ENCODE measurements at places on chromosomes 1 and 21.

- no peak for DNase-seq
These were observed 483.7 kb downstream of the CAMTA1 start for GRCh38 chr1:7268983-7269382.

GRCh38 chr1:206049293-206049692 is 3.7 kb upstream of the RHEX start:
- DNase-seq: peak; percentile 53

DNA sequence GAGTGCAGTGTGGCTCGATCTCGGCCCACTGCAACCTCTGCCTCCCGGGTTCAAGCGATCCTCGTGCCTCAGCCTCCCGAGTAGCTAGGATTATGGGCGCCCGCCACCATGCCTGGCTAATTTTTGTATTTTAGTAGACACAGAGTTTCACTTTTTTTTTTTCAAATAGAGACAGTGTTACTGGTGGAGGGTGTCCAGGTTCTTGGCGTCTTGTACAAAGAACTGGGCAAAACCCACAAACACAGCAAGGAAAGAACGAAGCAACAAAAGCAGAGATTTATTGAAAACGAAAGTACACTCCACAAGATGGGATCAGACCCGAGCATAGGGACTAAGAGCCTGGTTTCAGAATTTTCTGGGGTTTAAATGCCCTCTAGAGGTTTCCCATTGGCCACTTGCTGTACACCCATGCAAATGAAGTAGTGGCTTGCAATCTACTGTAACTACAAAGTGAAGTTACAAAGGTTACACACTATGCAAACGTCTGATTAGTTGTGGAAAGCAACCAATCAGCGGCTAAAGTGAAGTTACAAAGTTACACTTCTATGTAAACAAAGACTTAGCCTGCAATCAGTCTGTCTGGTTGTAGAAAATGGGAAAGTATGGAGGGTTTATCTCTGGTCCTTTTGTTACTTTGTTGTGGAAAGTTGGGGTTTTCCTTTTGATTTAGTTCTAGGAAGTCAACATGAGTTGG is 199.1 kb downstream of the DYRK1A start:
- DNase-seq: no peak

DNA sequence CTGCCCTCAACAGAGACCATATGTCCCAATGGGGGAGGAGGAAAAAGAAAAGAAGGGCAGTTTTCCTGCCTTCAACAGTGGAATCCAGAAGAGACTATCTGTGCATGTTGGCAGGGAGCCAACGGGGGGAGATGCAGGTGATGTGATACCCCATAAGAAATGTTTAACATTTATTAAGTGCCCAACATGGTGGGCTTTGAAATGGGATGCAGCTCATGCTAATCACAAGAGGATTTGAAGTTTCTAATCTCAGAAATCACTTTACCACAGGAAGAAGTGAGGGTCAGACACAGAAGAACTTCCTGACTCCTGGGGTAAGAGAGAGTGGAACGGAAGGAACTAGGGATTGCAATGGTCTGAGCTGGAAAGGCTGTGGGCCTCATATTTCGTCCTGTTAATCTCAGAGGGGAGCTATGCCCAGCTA is 16.2 kb downstream of the CSRP1 start:
- no peak for DNase-seq

GRCh38 chr21:31993826-31994825 is 121.3 kb downstream of the HUNK start:
- no peak for DNase-seq

- DNase-seq: no peak
These were observed 822.8 kb downstream of the BRINP3 start for GRCh38 chr1:189654906-189655305.

GRCh38 chr1:171460018-171460620 is 25.2 kb upstream of the PRRC2C start:
- no peak for DNase-seq

DNA sequence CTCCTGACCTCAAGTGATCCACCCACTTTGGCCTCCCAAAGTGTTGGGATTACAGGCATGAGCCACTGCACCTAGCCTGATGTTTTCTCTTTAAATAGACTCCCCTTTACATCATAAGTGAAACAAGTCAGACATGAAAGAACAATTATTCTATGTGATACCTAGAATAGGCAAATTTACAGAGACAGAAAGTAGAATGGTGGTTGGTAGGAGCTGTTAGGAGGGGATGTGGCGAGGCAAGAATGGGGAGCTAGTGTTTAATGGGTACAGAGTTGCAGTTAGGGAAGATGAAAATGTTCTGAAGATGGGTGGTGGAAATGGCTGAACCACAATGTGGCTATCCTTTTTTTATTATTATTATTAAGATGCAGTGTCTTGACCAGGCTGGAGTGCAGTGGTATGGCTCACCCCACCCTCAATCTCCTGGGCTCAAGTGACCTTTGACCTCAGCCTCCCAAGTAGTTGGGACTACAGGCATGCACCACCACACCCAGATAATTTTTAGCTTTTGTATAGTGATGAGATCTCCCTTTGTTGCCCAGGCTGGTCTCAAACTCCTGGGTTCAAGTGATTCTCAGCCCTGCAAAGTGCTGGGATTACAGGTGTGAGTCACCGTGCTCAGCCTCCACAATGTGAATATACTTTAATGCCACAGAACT is 28.4 kb downstream of the ELF3 start:
- DNase-seq: no peak

DNA sequence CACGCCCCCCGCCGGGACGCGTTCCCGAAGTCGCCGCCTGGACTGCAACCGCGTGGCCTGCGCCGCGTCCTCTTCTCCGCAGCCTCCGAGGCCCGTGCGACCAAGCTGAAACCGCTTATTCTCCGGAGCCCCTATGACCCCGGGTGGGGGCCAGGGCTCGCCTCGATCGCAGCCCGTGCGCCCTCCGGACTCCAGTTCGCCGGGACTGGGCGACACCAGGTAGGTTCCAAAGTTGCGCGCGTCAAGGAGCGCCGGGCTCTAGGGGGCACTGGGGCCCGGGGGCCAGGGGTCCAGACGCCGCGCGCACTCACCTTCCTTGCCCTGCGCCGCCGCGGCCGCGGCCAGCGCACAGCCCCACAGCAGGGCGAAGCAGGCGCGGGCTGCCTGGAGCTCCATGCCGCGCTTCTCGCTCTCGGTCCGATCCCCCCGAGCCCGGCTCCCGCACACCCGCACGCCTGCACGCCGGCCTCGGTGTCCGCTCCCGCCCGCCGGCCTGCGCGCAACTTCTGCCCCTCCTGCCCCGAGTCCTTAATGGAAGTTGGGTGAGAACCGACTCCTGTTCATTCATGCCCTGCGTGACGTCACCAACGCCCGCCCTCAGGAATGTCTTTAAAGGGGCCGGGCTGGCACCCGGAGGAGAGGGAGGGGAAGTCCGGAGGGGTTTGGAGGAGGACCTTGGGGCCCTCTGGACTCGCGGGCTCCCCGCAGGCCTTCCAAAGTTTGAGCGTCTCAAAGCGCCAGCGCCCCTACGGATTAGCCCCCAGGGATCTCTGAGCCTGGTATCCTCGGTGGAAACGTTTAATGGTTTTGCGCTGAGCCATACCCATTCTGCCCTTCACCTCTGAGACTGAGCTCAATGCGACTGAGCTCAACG is at the start of gene EPHA2:
Gene EPHA2 (minus strand): TSS at position 533 of the 874 bp plus-strand sequence. CDS start 137 bp downstream, at position 396.
- DNase-seq: no peak

DNA sequence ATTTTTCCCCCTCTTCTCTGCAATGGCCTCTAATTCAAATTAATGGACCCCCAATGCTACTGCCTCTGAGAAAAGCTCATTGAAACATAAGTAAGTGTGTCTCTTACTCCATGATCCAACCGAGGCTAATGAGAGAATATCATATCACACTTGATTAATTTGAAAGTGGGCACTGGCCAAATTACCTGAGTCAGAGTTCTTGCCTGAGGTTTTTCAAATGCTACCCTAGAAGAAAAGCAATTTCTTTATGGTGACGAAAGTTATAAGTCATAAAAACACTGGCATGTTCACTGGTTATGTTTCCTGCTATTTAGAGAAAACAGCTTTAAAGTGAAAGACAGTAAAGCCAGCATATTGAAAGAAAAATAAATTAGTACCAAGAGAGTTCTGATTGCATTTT is 368.8 kb upstream of the TMPRSS15 start:
- no peak for DNase-seq

- no peak for DNase-seq
These were observed 32.5 kb upstream of the LMO4 start for GRCh38 chr1:87296206-87296605.

GRCh38 chr1:87495147-87495546 is 166.5 kb downstream of the LMO4 start:
- DNase-seq: no peak

- no peak for DNase-seq
These were observed 5.4 kb downstream of the FOXO6 start for GRCh38 chr1:41366455-41367287.

DNA sequence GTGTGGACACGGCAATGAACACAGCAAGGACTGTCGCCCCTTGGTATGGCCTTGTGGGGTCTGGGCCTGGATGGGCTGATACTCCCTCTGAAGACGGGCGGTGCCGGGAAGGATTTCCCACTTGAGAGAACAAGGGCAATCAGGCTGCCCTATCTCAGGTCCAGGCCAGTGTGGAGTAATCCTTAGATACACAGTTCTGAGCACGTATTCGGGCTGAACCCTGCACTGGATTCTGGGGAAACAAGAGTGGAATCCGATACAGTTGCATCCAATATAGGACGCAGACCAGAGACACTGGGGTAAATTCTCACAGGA is 177.7 kb downstream of the TRABD2B start:
- no peak for DNase-seq

DNA sequence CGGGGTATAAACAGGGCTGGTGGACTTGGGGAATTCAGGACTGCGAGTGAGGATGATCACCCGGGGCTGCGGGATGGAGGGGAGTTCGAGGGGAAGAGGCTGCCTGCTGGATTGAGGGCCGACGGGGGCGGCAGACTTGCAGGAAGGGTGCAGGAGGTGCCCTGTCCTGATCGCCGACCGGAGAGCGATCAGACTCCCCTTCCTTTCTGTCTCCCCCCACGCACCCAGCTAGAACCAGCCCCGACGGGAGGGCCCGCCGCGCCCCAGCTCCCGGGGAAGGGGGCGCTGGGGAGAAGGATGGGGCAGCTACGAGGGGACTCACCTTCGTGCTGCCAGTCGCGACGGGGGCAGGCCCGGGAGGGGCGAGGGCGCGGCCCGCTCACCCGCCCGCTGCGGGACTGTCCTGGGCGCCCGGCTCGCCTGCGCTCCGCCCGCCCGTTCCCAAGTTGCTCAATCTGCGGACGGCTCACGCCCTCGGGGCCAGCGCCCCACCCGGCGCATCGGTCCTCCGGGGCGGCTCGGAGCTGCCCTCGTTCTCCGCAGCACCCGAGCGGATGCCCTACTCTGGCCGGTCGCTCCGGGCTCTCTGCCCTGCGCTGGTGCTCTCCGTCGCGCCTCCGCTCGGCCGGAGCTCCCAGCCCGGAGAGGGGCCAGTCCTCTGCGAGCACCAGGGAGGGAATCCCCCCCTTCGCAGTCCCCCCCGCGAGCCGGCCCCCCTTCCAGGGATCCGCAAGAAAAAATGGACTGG is at the start of gene RSPO1:
Gene RSPO1 (minus strand): TSS at position 649 of the 748 bp plus-strand sequence. CDS start 5,231 bp downstream, outside the sequence.
- no peak for DNase-seq

DNA sequence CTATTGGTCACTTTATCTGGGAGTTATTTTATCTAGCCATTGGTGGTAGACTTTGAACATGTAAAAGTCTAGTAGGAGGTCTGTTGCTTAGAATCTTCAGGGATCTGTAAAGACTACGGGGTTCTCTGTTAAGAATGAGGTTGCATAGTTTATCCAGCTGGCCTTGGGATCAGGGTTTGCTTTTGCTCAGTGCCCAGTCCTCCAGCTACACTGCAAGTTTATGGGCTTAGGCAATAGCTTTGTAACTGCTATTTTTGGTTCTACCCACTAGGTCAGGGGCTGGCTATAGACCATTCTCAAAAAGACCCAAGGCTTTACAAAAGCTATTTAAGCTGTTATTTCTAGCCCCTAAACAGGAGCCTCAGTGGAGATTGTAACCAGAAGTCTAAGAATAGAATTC is 9.8 kb downstream of the SH3GLB1 start:
- DNase-seq: no peak

GRCh38 chr1:244319283-244320132 is 132.2 kb downstream of the ADSS2 start:
- DNase-seq: peak; percentile 92

- no peak for DNase-seq
These were observed 65.7 kb upstream of the SYT6 start for GRCh38 chr1:114219172-114219868.

- no peak for DNase-seq
These were observed 2.1 kb upstream of the GRHL3 start for GRCh38 chr1:24317081-24317480.

GRCh38 chr1:61491497-61491896 is 233.4 kb downstream of the TM2D1 start:
- DNase-seq: no peak

- DNase-seq: no peak
These were observed 41.5 kb downstream of the CD46 start for GRCh38 chr1:207793327-207793726.

- no peak for DNase-seq
These were observed 10.9 kb upstream of the METTL25B start for GRCh38 chr1:156717351-156717750.

DNA sequence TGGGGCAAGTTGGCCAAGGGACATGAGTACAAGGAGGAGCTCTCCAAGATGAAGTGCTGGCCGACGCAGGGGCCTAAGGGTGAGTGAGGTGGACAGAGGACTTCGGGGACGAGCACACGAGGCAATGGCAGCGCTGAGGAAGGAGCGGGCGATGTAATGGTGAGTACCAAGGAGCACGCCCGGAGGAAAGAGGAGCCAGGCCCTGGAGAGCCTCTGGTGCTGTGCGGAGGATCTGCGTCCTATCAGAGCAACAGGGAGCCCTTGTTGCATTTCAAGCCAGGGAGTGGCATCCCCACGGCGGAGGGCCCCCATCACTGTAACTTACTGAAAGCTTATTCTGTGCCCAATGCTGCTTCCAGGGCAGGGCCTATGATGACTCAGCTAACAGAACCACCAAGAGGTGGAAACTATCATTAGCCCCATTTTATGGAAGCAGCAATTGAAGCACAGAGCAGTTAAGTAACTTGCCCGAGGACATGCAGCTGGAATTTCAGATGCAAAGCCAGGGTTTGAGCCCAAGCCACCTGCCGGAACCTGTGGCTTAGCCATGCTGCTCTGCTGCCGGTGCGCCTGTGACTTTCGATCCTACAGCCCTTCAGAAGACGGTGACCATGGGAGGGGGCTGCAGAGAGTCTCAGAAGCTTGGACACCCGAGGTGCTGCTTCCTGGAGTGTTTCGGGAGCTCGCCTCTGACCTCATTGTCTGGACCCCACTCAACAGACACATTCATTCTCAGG is 17.6 kb upstream of the AJAP1 start:
- DNase-seq: no peak

GRCh38 chr1:171403393-171403792 is 81.9 kb upstream of the PRRC2C start:
- DNase-seq: no peak
